ENCODE measurements at places on chromosomes 5 and 9.

DNA sequence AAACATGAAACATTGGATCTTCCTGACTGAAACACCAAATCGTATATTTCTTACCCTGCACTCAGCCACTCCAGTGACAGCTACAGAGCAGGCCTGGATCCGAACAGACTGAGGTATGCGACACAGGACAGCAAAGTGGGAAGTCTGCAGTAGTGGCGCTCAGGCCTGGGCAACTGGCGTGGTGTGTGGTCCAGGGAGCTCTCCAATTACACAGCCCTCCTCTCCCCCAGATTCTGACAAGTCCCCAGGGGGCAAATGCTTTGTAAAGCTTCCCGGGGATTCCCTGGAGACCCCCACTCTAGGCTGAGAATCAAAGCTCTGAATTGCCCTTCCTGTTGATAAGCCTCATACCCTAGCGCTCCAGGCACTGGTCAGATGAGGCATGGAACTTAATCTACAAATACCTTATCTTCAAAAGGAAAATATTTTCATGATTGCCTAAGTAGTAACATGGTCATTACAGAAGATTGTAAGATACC is 104.8 kb upstream of the ERCC6L2 start:
- no peak for DNase-seq

- no peak for DNase-seq
Measured at GRCh38 chr5:111984044-111984443, 227.1 kb upstream of the NREP start.

DNA sequence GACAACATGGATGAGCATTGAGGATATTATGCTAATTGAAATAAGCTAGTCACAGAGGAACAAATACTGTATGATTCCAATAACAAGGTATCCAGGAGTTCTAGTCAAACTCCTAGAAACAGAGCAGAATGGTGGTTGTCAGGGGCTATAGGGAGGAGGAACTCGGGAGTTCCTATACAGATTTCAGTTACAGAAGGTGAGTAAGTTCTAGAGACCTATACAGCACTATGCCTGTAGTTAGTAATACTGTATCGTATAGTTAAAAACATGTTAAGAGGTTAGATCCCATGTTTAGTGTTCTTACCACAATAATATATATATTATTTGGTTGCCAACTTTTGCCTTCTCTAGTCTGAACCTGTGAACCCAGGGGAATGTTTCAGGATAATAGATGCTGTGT is 7.9 kb upstream of the OXCT1 start:
- DNase-seq = no peak

DNA sequence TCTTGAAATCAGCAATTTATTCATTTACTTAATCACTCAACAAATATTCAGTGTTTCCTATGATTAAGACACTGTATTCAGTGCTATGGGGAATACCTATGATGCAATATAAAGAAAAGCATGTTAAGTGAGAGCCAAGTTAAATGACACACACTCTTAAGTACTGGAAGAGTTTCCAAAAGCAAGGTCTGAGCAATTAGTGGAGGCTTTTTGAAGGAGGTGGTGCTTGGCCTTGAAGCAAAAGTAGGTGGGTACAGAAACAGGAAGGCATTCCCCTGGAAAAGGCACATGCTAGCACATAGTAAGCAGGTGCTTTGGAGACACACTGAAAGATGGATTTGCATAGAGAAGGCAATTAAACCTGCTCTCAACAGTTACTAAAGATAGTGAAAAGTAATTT is 4.0 kb downstream of the TSLP start:
- DNase-seq = no peak

GRCh38 chr9:13411791-13412190 is 132.3 kb upstream of the MPDZ start:
- no peak for DNase-seq

DNA sequence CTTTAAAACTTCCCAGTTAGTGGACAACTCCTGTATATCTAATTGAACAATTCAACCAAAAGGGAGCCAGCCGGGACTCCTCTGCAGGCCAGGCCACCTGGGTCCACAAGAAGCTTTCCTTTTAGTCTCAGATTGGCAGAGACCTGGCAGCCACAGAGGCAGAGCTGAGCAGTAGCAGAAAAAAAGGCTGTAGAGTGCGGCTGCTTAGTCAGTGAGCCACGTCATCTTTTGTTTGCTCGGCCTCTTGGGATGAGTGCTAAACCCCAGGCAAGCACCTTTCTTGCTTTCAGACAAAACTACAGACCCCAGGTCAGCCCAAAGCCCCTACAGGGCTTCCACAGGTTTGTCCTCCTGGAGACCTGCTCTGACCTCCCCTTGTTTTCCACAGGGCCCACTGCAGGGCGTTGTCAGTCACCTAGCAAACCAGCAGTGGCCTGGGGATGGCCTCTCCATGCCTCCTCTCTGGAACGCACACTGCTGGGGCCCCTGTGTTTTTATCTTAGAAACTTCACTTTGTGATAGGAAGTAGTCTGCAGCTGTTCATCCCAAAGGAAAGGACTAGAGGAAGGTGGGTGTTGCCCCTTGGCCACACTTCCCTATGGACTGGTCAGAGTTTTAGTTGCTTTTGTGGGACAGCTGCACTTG is 49.9 kb downstream of the SHB start:
- peak; percentile 69 for DNase-seq

- no peak for DNase-seq
Measured at GRCh38 chr5:64666078-64666477, 24.2 kb upstream of the SHISAL2B start.

- DNase-seq = peak; percentile 78
Measured at GRCh38 chr9:35258660-35259474, 97.1 kb downstream of the UNC13B start.

DNA sequence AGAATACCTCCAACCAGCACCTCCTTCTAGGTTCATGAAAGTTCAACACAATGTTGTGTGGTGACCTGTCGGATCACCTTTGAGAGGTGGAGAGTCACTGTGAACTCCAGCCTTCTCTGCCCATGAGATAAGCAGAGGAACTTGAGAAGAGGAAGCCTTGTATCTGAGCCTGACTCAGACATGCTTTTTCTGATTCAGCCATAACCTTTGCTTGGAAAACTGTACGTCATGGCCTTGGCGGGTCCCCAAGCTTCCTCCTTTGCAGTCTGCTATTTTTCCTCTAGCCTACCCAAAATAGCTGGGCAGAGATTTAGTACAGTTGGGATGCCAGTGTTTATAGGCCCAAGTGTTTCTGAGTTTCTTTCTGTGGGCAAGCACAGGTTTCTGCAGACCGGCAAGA is 274.7 kb downstream of the CETN3 start:
- DNase-seq = peak; percentile 63

- DNase-seq = no peak
Measured at GRCh38 chr5:115898656-115899055, 56.9 kb downstream of the AP3S1 start.

DNA sequence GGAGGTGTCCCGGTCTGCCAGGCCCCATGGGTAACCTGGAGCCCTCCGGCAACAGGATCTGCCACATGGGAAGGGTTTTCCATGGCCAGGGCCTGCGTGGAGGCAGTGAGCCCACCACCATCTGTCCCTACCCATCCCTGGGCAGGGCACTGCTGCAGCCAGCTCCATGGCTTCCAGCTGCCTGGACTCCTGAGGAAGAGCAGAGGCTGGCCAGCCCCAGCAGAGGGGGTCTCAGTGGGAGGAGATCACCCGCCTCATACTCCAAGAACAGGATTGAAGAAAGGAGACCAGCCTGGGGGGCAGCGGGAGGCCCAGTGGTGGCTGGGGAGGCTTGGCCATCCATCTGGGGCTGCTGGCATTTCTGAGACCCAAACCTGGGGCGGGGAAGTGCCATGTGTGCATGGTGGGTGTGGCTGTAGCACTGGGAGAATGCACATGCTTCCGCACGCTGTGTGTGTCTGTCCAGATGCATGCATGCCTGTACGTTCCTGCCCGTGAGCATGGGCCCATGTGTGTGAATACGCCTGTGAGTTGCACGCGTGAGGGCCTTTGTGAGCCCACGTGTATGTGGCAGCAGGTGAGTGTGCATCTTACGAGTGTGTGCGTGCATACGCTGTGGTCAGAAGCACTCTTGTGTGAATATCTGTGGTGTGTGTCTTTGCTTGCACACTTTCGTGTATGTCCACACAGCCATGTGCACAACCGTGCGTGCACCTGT is 78.5 kb downstream of the LMX1B start:
- peak; percentile 3 for DNase-seq

DNA sequence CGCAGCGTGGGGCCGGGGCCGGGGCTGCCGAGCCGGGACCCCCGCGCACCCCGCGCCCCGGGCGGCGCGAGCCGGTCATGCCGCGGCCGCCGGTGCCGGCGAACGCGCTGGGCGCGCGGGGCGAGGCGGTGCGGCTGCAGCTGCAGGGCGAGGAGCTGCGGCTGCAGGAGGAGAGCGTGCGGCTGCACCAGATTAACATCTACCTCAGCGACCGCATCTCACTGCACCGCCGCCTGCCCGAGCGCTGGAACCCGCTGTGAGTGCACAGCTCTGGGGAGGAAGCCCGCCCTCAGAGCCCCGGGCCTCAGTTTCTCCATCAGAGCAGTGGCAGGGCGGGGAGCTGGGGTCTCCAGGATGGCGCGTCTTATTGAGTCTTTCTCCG is 335 bp downstream of the GALNT12 start:
- DNase-seq = no peak

DNA sequence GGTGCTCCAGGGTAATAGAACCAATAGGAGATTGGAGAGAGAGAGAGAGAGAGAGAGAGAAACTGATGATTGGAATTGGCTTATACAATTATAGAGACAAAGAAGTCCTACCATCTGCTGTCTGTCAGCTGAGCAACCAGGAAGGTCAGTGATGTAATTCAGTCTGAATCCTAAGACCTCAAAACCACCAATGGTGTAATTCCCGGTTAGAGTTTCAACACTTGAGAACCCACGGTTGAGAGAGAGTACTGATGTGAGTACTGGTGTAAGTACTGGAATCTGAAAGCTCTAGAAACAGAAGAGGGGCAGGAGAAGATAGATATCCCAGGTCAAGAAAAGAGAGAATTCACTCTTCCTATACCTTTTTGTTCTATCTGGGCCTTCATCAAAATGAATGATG is 775.8 kb downstream of the EFNA5 start:
- DNase-seq = no peak

DNA sequence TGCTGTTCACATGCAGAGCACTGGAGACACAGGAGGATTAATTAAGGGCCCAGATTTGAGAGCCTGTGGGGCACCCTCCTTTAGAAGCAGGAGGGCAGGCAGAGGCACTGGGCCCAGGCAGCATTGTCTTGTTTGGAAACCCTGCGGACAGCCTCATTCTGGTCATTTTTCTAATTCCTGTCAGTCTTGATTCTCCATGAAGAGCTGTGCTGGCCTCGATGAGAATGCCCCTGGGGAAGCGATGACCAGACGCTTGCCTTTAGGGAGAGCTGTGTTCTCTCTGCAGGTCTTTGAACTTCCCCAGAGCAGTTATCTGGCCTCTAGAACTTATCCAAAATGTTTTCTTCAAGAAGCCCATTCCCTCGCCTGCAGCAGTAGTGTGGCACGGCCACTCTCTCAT is 117.8 kb upstream of the PTCH1 start:
- DNase-seq = no peak

DNA sequence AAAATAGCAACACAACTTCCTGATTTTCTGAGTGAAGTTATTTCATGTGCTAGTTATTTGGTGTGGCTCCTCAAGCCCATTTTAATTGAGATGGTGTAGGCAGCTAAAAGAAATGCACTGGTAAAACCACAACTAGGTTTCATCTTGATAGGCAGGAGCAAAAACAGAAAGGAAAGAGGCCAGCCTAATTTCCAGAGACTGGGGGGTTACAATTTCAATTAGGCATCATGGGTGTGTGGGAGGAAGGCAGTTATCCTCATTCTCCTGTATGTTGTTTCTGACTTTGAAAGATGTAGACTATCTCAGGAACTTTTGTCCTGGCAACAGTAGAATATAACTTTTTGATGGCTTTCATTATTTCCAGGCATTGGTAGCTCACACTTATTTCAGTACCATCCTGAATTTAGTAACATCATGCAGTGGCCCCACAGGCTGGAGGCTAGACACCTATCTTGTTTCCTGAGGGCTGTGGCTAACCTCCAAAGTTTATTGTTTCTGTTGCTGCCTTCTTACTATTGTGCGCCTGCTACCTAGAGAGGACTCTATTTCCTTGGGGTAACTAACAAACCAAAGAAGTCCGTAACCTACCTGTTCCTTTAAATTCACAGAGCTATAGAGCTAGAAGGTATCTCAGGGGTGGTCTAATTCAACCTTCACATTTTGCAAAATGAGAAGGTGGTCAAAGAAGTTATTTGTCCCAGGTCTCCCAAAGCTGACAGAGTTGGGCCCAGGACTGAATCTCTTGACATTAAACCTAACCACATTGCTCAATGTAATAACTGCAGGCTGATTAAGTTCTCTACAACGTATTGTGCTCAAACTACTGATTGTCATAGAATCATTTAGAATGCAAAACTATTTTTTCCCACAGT is 42.4 kb downstream of the FYB1 start:
- no peak for DNase-seq

DNA sequence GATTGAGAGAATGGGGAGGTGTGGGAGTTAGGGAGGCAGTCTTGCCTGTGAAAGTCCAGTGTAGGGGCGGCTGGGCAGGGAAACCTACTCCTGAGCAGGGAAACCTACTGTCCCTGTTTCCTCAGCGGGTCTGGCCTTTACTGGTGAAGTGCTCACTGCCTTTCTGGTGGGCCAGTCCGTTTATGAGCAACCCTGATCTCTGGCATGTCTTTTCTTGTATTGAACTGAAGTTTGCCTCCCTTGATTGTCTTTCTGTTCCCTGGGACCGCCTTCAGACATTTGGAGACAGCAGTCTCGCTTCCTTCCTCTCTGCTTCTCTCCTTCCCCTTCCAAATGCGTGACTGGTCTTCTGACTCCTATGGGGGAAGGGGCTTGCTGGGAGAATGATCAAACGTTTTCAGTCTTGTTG is 2.9 kb downstream of the SNX18 start:
- DNase-seq = no peak

- no peak for DNase-seq
Measured at GRCh38 chr5:139884144-139884543, 88.5 kb downstream of the PSD2 start.

- no peak for DNase-seq
Measured at GRCh38 chr5:169072233-169072632, 228.7 kb downstream of the SLIT3 start.

GRCh38 chr5:53302529-53302928 is 177.9 kb upstream of the FST start:
- no peak for DNase-seq

- no peak for DNase-seq
Measured at GRCh38 chr9:75939536-75940111, 49.2 kb downstream of the PCSK5 start.

GRCh38 chr5:91379246-91379913 is 3.7 kb downstream of the ARRDC3 start:
- no peak for DNase-seq

DNA sequence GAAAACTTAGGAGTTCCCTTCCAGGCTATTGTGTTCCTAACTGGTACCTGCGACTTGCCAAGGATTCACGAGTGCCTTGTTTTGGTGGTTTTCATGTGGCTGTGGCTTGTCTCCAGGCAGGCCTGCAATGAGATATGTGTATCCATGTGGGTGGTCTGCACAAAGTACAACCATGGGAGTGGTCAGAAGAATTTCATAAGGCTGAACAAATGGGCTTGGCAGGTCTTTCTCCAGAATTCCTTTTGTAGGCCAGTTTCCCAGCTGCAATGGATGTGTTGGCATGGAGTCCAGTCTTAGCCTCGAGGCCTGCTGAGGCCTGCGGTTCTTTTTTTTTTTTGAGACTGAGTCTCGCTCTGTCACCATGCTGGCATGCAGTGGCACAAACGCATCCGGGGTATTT is 28.8 kb upstream of the MELK start:
- no peak for DNase-seq
